AG20443 (cell line): ENCODE measurements at places on chromosomes 6 and 20.

DNA sequence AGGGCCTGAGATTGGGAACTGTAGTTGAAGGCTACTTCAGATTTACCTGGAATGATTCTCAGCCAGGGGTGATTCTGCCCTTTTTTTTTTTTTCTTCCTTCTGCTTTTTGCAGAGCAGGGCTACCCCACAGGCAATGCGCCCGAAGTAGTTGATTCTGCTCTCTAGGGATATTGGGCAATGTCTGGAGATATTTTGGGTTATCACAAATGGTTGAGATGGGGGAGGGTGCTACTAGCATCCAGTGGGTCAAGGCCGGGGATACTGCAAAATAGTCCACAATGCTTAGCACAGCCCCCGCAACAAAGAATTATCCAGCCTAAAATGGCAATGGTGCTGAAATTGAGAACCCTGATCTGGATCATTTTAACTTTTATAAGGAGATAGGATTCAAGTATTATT lies 71.2 kb upstream of the ZMYND8 start:
- no peak for DNase-seq

- DNase-seq = no peak
Observed at GRCh38 chr6:82436740-82437139, 73.1 kb downstream of the TPBG start.

- no peak for DNase-seq
Observed at GRCh38 chr20:8318965-8319625, 187.0 kb downstream of the PLCB1 start.

DNA sequence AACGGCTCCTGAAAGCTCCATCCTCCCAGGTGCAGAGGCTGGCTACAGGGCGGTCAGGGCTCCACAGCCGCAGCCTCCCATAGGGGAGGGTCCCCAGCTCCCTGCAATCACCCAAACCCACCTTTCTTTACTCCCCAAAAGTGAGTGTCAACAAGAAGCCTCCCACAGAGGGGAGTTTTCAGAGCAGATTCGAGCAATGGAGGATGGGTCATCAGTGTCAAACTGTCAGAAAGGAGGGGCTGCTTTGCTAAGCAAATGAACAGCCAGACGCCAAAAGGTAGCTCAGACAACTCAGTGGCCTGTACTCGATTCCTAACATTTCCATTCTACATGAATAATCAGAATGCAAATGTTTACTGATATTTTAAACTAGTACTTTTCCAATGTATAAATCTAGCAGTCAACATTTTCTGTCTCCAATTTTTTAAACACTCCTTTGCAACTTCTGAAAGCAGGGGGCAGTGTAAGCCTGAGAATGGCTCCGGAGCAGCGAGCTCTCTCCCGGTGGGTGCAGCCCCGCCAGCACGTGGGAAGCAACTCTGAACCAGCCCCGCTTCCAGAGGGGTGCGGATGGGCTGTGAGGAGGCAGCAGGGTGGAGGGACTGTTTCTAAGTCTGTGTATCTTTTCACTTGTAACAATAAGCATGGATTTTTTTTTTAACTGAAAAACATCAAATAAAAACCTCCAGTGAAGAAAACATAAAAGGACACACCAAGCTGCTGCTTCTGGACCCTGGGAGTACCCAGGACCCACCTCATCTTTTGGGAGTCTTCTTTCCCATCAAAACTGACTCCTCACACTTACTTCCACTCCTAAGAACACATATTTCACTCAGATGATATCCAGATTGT lies 54.9 kb downstream of the TAF4 start:
- peak; percentile 91 for DNase-seq

DNA sequence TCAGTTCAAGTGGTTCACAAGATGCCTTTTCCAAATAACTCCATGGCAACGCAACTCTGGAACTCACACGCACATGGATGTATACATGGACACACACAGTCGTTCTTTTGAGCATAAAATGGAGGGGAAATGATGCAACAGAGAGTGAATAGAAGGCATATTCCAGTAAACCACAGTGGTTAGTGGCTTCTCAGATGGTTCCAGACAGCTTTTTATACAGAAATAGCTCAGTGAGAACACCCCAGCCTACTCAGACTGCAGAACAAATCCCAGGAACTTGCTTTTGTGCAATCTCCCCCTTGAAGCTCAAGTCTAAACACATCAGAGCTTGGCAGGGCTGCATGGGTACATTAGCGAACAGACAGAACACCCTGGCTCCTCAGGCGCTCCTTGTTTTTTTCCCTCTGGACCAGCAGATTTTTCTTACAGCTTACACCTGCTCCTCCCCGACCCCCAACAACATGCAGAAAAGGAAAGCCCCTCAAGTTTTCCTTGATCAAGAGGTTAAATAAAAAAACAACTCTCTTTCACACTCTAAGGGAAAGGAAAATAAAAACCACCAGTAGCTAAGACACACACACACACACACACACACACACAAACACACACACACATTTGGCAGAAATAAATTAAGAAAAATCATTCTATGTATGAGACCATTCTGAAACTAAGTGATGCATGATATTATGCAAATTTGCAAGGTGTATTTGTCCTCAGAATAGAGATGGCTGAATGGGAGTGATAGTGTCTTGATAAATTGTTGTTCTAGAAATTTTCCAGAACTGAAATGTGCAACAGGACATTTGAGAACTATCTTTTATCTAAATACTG lies 51.2 kb upstream of the RANBP9 start:
- peak; percentile 85 for DNase-seq

GRCh38 chr6:164996838-164997237 lies 312.6 kb downstream of the C6orf118 start:
- DNase-seq = no peak

DNA sequence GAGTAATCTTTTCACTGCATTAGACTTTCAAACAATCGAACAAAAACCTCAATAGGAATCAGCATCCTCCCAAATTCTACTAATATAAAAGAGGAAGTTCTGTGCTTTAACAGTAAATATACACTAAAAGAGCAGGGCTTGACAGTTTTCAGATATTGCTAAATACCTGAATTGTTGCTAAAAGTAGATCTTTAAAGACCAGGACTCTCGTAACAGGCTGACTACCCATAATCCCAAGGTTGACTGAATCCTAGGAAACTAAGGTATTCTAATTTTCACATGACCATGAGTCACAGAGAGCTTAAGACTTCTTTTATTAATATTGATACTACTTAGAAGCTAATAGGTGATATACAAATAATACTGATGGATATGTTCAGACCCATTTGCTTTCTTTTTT lies 10.1 kb downstream of the CD164 start:
- no peak for DNase-seq

DNA sequence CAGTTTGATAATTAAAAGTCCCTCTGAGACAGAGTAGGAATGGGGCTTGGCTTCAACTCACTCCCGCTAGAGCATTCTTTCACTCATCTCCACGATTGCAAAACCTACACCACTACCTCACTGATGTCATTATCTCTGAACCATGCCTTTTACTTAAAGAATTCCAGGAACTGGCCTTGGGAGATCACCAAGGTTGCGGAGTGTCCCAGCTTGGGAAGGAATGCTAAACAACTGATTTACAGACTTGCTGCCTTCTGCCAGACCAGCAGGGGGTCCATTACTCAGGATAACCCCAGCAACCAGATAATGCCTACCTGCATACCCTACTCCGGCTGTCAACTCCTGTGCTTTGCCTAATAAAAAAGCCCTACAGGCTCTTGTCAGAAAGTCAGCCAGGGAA lies 102.2 kb upstream of the RALGAPA2 start:
- no peak for DNase-seq
